ENCODE measurements at places on chromosomes 6 and 20. TPM values are rescaled to one million over a fixed set of nuclear protein-coding genes. Genes with fewer than 3 reads are reported as not detected.

GABRR1 gene
- total RNA-seq = not detected

CLDN20 gene
- not detected for total RNA-seq

MEP1A gene
- not detected for total RNA-seq

LAMP5 gene
- not detected for total RNA-seq

COL19A1 gene
- 0.16 TPM for total RNA-seq

NOTCH4 gene
- total RNA-seq = 0.77 TPM

DDAH2 gene
- total RNA-seq = 207 TPM

MYT1 gene
- not detected for total RNA-seq

Measured in bronchial smooth muscle cell (primary cell).